ENCODE measurements at places on chromosomes 6 and 20.

- no peak for DNase-seq
These were observed 12.1 kb downstream of the TRAPPC3L start for GRCh38 chr6:116533233-116533957.

DNA sequence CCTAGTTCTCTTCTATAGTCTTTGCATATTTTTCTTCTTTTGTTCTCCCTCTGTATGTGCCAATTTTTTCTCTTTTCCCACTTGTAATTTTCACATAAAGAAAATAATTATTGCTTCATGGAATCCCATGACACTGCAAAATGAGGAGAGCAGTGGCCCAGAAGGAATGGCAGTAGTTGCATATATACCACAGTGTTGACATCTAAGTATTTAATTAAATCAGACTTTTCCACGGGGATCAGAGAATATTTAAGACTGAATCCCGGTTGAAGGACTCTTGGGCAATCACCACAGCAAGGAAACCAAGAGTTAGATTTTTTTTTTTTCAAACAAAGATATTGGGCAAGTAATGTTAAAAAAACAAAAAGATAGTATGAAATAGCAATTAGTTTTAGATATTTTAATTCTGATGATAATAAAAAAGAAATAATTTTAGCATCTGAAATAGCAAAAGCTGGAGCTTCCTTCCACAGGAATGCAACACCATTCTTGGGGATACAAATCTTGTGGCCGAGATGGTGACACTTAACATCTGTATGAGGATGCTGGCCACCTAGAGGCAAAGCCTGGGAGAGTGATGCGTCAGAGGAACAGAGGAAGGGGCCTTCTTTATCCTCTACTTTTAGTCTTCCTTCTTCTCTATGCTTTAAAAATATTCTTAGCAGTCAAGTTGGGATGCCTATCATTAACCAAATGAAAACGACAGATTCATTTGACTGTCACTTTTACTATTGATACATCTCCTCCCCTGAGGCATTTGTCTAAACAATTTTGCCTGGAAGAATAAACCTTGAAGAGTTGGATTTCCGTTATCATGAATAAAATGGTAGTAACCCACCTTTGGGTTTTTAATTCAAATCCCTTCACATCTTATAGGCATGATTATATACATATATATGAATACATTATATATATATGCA is 356.2 kb downstream of the GJA1 start:
- DNase-seq, result no peak

DNA sequence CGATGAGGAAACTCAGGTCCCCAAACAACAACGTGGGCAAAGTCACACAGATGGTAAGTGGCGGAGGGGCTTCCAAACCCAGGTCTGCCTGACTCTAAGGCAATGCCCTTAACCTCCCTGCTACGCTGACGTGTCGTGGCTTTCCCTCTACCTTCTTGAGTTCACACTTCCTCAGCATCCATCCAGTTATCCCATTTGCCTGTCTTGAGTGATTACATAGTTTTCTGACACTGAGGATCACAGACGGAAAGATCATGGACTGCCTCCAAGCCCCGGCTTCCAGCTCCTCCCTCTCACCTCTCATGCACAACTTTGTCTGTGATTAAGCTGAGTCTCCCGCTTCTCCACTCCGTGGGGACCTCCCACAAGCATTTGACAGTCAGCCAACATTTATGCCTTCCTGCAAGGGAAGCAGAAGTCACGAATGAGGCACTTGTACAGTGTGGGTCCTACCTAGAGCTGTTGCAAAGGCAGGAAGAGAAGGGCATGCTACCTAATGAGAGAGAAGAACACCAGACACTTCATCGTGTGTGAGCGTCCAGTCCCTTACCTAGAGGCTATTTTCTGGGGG is 33.8 kb downstream of the TBC1D7 start:
- DNase-seq, result no peak

- DNase-seq, result no peak
These were observed 45.9 kb upstream of the PXDC1 start for GRCh38 chr6:3797231-3798054.

- no peak for DNase-seq
These were observed 52.6 kb upstream of the CEP162 start for GRCh38 chr6:84280030-84280429.

DNA sequence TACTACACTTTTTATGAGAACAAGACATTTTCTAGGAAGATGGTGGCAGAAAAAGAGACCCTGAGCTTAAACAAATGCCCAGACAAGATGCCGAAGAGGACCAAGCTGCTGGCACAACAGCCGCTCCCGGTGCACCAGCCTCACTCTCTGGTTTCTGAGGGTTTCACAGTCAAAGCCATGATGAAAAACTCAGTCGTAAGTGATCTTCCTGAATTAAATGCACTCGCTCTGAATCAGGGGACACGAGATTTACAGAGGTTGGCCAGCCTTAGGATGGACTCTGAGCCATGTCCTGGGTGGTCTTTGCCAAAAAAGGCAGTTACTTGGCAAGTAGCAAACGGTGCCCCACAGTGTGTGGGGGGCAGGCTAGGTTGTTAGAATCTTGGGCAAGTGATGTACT is 423 bp downstream of the PACRG start:
- DNase-seq, result peak; percentile 28

GRCh38 chr6:41201764-41202173 is 820 bp upstream of the TREML2 start:
- DNase-seq, result no peak

DNA sequence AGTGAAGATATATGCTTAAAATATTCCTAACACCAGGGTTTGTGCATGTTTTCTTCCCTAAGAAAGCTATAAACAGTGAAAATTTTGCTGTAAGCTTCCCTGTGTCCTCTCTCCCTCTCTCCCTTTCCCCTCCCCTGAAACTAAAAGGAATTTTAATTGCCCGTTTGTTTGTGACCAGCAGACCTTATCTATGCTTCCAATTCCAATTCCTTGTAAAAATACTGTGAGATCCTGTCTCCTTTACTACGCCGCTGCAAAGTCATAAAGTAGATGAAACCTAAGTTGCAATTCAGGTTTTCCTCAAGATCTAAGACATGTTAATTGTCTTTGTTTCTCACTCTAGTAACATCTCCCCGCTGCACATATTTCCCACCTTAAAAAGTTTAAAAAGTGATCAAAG is 82.3 kb downstream of the DNAH8 start:
- DNase-seq, result no peak

- DNase-seq, result no peak
These were observed 273.3 kb upstream of the JARID2 start for GRCh38 chr6:14972379-14973067.

- DNase-seq, result no peak
These were observed 87.8 kb downstream of the L3MBTL3 start for GRCh38 chr6:130105996-130106704.

DNA sequence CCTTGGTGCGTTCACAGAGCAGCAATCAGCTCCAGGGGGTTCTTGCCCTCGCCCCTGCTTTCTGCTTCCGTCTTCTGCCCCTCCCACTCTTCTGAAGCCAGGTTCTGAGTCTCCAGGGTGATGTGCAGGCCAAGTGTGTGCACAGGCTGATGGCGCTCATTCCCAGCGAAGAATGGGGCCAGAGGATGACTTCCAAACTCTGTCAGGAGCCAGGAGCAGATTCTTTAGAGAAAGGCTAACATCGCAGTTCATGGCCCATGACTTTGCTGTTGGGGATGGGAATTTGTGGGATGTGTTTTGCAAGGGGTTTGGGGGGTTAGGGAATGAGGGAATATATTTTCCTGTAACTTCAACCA is 56.1 kb upstream of the CCN6 start:
- no peak for DNase-seq

GRCh38 chr6:11462742-11463397 is 74.7 kb upstream of the TMEM170B start:
- no peak for DNase-seq

- DNase-seq, result no peak
These were observed 40.1 kb downstream of the TRAF3IP2 start for GRCh38 chr6:111565326-111566221.

DNA sequence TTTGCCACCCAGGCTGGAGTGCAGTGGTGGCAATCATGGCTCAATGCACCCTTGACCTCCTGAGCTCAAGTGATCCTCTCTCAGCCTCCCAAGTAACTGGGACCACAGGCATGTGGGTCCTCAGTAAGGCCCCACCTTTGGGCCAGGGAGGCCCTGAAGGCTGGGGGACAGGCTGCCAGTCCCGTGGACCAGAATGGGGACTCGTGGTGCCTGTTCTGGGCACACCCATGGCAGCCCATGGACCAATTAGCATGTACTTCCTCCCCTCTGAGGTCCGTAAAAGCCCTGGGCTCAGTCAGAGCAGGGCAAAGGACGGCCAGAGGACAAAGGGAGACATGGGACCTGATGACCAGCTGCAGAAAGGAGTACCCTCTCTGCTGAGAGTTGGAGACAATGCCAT is 1590.8 kb downstream of the KHDRBS2 start:
- no peak for DNase-seq

DNA sequence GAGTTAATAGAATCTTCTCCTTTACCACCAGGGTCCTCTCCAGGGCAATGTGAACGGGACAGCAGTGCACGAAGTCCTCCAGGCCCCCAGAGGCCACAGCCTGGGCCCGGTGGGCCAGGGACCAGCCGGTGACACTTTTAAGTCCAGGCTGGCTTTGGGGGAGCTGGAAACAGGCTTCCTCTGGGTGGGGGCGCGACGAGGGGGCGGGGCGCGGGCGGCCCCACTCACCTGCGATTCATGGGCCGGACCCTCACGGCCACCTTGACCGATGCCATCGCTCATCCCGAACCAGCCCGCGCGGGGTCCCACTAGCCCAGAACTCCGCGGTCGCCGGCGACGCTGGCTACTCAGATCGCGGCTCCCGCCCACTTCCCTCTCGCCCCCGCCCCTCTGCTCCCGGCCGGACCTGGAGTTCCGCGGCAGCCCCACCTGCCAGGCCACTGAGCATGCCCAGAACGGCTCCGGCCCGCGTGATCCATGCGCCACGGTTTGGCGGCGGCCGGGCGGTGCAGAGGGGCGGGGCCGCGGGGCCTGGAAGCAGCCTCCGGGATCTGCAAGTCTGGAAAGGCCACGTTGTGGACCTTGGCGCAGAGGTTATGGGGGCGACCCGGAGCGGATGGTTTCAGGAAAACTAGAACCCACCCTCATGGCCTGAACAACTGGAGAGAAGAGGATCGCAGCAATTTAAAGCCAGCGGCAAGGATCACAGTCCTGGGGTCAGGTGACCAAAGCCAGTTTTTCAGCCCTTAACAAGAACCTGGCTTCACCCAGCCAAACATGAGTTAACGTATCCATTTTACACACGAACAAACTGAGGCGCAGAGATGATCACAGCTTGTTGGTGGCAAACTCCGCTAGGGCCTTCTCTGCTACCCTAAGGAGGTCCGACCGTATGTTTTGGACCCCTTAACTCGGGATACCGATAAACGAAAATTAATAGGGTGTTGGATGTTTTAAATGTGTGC is at the start of gene KIF16B:
TSS of gene KIF16B (minus strand) at position 448 of the 965 bp plus-strand sequence. CDS start at position 275, 173 bp downstream.
- DNase-seq, result peak; percentile 88

DNA sequence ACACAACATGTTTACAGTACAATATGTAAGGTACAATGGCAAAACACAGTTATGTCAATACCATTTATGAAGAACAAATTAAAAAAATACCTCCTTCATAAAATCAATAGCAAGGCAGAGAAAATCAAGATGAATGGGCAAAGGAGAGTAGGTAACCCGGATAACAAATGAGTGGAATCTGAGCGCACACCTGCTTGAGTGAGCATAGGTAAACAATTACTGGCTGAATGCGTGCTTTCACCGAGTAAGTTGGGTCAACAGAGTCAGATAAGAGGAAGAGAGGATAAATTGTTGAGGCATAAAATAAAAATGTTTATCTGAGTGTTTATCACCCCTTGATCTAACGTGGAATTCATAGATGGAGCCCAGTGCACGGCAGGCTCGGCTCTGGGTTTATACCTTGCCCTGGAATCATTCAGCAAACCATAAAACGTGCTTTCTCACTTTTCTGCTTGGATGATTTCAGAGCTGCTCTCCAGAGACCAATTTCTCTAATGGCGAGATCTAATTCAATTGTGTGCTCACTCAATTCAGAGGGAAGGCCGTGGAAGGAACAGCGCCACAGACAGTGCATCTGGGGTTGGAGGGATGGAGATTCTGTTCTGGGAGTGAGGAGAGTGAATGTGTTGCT is 224.8 kb upstream of the MAP3K7 start:
- no peak for DNase-seq

GRCh38 chr6:20467437-20467836 is 65.8 kb downstream of the E2F3 start:
- DNase-seq, result no peak

DNA sequence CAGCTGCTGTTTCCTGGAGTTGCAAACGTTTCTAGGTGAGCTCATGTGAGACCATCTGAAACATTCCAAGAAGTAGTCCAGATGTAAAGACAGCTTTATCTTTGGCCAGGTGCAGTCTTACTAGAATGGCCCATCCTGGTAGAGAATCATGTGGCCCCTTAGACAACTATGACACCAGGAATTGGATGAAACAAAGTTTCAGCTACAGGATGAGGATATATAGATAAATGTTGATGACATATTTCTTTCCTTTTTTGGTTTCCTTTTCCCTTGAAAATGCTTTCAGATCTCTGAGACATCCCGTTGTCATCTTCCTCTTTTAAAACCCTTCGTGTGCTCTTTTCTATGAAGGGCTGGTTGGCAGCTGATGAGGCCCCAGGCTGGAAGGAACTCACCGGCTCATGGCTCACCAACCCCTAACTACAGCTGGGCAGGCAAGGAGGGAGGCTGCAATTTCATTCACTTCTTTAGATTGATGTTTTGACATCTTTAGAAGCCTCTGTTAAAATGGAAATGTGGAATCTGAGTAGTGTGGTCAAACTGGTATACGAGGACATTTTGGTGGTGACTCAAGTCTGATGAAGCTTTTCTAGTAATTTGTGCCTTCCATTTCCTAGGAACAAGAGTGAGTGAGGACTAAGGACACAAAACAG is 167.9 kb upstream of the TNFAIP3 start:
- DNase-seq, result no peak

DNA sequence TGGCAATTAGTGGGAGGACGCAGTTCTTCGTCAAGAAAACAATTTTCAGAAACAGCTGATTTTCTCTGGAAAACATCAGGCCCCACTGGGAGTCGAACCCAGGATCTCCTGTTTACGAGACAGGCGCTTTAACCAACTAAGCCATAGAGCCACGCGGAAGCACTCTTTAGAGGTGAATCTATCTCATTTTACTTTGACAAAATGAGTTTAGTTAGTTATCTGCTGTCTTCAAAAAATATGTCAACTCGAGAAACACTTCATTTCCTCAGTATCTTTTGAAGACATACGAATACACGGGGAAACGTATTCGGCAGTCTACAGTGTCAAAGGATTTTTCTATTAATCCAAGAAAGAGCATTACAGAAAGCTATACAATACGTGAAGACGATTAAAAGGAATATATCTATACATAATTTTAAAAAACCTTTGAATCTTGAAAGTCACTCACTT is 26.7 kb downstream of the GPX6 start:
- no peak for DNase-seq

DNA sequence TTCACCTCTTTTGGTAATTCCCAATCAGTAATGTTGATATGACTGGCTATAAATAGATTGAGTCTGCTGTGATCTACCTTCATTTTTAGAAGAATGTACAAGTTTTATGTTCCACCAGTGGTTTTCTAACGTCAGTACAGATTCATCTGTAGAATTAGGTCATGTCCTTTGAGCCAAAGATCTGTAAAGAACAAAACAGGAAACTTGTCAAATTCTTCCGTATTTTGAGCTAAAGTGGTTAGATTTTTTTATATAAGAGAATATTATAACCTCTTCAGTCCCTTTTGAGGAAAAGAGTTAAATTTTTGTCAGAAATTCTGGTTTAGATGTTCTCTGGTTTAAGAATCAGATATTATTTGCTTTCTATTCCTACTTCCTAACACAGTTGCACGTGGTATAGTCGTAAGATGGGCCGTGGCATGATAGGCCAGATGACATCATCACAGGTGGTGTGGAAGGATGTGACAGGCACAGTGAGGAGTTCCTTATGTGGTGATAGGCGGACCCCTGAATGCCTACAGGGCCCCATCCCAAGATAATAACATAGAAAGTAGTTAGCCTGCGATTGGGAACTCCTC is 62.3 kb downstream of the SNX9 start:
- DNase-seq, result no peak
